ENCODE measurements at places on chromosomes 1 and 21.

DNA sequence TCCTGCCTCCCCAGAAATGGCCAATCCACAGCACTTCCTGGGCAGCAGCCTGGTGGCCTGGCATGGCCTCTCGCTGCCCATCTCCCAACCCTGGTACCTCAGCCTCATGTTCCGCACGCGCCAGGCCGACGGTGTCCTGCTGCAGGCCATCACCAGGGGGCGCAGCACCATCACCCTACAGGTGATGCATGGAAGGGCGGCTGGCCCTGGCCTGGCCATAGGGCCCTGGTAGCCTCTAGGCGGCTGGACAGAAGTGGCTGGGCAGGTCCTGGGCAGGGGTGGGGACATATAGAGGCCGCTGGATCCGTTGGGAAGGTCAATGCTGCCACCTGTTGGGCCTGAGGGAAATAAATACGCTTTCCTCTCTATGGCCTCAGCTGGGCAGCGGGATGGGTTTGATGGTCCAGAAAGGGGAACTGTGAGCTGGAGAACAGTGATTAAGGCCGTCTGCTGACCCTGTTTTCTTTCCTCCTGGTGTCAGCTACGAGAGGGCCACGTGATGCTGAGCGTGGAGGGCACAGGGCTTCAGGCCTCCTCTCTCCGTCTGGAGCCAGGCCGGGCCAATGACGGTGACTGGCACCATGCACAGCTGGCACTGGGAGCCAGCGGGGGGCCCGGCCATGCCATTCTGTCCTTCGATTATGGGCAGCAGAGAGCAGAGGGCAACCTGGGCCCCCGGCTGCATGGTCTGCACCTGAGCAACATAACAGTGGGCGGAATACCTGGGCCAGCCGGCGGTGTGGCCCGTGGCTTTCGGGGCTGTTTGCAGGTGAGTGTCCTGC lies 14.4 kb downstream of the CELSR2 start:
- peak; percentile 96 for DNase-seq

GRCh38 chr1:56434740-56435139 lies 144.6 kb downstream of the PLPP3 start:
- no peak for DNase-seq

DNA sequence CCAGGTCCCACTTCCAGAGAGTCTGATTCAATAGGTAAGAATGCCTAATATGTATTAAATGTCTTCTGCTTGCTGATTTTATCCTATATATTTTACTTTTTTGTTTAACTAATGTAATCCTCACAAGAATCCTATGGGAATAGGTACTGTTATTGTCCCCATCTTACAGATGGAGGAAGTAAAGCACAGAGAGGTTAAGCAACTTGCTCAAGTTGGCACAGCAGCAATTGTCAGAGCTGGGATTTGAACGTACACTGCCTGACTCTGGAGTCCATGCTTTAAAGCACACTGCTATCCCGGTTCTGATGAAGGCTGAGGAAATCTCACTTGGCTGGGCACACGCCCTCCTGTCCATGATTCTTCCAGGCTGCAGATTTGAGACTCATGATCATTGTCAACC lies 62.8 kb downstream of the IGSF21 start:
- DNase-seq = no peak

GRCh38 chr1:233485809-233486398 lies 128.0 kb upstream of the KCNK1 start:
- no peak for DNase-seq

DNA sequence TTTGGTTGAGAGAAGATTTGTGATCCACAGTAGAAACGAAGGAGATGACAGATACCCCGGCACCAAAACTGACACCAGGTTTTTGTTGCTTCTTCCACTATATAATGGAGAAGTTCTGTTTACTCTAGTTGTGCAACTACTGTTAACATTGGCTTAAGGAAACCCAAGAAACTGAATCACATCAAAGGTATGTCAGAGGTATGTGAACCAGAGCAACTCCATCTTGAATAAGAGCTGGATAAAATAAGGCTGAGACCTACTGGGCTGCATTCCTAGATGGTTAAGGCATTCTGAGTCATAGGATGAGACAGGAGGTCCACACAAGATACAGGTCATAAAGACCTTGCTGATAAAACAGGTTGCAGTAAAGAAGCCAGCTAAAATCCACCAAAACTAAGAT lies 173.7 kb upstream of the CAMK1G start:
- peak; percentile 94 for DNase-seq

- no peak for DNase-seq
Measured at GRCh38 chr1:119924948-119925898, 28.9 kb upstream of the ADAM30 start.

GRCh38 chr1:163774978-163775620 lies 453.3 kb downstream of the NUF2 start:
- no peak for DNase-seq

DNA sequence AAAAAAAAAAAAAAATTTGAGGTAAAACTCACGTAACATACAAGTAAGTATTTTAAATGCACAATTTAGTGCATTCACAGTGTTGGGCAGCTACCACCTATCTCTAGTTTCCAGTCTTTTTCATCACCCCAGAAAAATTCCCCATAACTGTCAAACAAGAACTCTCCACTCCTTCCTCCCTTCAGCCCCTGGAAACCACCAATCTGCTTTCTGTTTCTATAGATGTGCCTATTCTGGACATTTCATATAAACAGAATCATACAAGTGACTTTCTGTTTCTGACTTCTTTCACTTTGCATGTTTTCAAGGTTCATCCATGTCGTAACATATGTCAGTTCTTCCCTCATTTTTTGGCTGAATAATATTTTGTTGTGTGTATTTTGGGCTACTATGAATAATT lies 24.9 kb upstream of the ETS2 start:
- no peak for DNase-seq

DNA sequence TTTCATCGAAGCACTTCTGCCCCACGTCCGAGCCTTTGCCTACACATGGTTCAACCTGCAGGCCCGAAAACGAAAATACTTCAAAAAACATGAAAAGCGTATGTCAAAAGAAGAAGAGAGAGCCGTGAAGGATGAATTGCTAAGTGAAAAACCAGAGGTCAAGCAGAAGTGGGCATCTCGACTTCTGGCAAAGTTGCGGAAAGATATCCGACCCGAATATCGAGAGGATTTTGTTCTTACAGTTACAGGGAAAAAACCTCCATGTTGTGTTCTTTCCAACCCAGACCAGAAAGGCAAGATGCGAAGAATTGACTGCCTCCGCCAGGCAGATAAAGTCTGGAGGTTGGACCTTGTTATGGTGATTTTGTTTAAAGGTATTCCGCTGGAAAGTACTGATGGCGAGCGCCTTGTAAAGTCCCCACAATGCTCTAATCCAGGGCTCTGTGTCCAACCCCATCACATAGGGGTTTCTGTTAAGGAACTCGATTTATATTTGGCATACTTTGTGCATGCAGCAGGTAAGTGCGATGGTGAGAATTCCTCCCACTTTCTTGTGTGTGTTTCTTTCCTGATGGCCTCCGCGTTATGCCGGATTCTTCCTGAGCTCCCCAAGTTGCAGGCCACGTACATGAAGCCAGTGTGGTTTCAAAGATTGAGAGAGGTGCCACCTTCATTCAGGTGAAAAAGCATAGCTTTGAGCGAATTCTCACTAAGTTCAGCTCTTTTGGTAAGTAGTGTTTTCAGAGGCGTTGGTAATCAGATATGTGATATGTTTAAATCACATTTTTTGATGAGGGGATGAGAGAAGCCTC lies 6.0 kb downstream of the NFIA start:
- no peak for DNase-seq

DNA sequence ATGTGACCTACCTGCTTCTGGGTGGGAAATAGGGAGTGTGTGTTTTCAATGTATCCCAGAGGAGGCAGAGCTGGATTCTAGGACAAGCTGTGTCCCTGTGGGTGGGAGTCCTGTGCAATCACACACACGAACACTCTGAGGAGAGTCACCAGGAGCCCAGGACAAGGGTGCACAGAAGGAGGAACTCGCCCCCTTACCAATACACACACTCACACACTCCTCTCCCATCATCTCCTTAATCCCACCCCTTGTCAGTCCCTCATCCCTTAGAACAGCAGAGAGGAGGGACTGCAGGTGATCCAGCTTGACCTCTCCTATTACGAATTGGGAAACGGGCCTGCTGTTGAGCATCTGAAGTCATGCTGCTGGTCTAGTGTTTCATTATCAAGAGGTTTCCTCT lies 8.5 kb upstream of the MYBPHL start:
- no peak for DNase-seq

DNA sequence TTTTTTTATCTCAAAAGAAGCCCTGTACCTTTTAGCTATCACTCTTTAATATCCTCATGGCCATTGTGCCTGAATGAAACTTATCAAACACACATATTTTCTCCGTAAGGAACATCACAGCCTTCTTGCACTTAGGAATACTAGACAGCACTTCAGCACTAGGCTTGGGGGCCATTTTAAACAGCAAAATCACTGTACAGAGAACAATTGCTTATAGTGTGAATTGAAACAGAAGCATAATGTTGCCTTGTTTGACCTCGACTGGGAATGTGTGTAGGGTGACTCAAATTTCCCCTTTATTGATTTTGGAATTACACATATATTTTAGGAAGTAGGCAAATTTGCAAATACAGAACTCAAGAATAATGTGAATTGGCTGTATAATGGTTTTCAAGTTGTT lies 36.4 kb downstream of the KYAT3 start:
- DNase-seq = no peak

DNA sequence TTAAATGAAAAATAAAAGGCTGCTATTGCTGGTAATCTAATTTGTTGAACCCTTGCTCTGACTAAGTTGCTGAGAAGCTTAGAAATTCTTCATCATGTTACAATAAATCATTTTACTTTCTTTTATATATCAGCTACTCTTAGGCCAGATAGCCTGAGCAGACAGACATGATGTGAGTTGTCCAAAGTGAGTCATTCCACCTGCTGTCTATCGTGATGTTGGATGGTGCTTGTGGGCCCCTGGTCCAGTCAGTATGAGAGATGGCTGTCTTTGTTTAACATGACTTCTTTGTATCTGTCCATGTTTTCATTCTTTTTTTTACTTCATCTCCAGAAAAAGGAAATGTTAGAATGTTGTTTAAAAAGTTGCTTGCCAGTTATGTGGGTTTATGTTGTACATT lies 188.8 kb downstream of the ADGRL2 start:
- DNase-seq = peak; percentile 1

- no peak for DNase-seq
Measured at GRCh38 chr1:52060822-52061221, 4.7 kb downstream of the BTF3L4 start.

DNA sequence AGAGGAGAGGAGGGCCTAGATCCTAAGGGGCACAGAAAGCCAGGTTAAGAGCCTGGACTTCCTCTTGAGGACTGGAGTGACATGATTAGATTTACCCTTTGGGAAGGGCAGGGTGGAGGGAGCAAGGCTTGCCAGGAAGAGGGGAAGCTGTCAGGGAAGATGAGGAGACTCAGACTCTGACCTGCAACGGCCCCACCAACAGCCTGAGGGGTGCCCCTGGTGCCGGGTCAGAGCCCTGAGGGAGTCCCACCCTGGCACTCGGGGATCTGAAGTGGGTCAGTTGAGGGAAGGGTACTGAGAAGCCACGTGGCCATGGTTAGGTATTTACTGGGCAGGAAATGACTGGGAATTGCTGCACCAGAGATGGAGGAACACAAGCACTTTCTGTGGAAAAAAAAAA lies 9.8 kb downstream of the ECE1 start:
- no peak for DNase-seq

All from kidney tubule cell (primary cell).